ENCODE measurements at places on chromosomes 5 and 9. TPM values are rescaled to one million over a fixed set of nuclear protein-coding genes. Genes with fewer than 3 reads are reported as not detected.

Gene TEX48
- total RNA-seq = not detected

Gene SERINC5
- total RNA-seq = 96.3 TPM

Gene STPG3
- 0.36 TPM for total RNA-seq

Gene NKD2
- not detected for total RNA-seq

Gene THBS4
- 0.29 TPM for total RNA-seq

Gene HSPB3
- total RNA-seq = not detected

Gene TEK
- 8.3 TPM for total RNA-seq

Gene AQP3
- 0.88 TPM for total RNA-seq

Gene PCA3
- total RNA-seq = 0.36 TPM

Gene IFNA2
- not detected for total RNA-seq

Gene AOPEP
- total RNA-seq = 131 TPM

DNA sequence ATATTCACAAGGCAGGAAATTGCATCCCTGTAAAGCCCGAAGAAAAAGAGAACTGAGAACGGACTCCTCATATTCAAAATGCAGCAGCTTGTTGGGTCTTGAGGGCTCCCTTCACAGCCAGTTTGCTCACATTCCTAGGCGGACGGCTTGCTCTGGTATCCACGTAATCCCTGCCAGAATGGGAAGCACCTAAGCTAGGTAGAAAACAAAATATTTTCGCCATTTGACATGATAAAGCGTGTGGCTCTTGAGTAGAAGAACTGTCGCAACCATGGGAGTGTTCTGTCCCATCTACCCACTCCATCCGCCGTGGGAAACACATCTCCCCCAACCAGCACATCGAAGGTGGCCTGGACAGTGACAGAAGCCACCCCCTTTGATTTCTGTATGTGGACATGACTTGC lies 183.1 kb downstream of the GAS1 start:
- no peak overlapping the region for H3K27ac ChIP-seq
- H3K4me1 ChIP-seq = peaks cover 5% of the 10 kb centered on the region
- no peaks in the 10 kb centered on the region for H3K36me3 ChIP-seq
- DNase-seq = no peak

GRCh38 chr5:154761046-154761736 lies 6.0 kb downstream of the LARP1 start:
- no peaks in the 10 kb centered on the region for H3K27me3 ChIP-seq
- peaks cover 39% of the 10 kb centered on the region for H3K4me1 ChIP-seq
- peak; percentile 17 for DNase-seq
- H3K4me3 ChIP-seq = no peak overlapping the region
- H3K36me3 ChIP-seq = no peaks in the 10 kb centered on the region
- H3K27ac ChIP-seq = no peak overlapping the region

GRCh38 chr9:84435902-84436301 lies 95.3 kb upstream of the SLC28A3 start:
- H3K27ac ChIP-seq = no peak overlapping the region
- no peaks in the 10 kb centered on the region for H3K36me3 ChIP-seq
- no peak overlapping the region for H3K4me3 ChIP-seq
- DNase-seq = no peak
- H3K27me3 ChIP-seq = no peaks in the 10 kb centered on the region

GRCh38 chr9:103304797-103305196 lies 309.7 kb downstream of the CYLC2 start:
- no peak for DNase-seq
- H3K4me3 ChIP-seq = no peak overlapping the region
- H3K27ac ChIP-seq = no peak overlapping the region
- H3K4me1 ChIP-seq = no peaks in the 10 kb centered on the region
- no peaks in the 10 kb centered on the region for H3K36me3 ChIP-seq

- H3K36me3 ChIP-seq = no peaks in the 10 kb centered on the region
- no peak for DNase-seq
- no peaks in the 10 kb centered on the region for H3K27me3 ChIP-seq
These were observed 60.7 kb downstream of the NDST1 start for GRCh38 chr5:150568663-150569062.

DNA sequence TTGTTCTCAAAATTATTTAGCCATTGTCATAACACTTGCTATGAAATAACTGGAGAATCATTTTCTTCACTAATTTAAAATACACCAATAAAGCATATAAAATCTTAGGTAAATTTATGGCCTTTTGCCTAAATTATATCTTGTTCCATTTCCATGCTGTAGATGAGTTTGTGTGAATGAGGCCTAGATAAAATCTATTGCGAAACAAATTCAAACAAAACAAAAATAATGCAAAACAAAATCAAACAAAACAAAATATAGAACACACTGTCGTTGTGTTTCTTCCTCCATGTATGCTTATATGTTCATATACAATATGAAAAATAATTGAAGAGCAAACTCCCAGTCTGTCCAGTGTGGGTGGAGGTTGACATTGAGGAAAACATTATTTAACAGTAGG lies 1020.7 kb downstream of the PTPRD start:
- no peaks in the 10 kb centered on the region for H3K36me3 ChIP-seq
- DNase-seq = no peak
- H3K4me3 ChIP-seq = no peak overlapping the region
- H3K27ac ChIP-seq = no peak overlapping the region
- H3K4me1 ChIP-seq = no peaks in the 10 kb centered on the region

DNA sequence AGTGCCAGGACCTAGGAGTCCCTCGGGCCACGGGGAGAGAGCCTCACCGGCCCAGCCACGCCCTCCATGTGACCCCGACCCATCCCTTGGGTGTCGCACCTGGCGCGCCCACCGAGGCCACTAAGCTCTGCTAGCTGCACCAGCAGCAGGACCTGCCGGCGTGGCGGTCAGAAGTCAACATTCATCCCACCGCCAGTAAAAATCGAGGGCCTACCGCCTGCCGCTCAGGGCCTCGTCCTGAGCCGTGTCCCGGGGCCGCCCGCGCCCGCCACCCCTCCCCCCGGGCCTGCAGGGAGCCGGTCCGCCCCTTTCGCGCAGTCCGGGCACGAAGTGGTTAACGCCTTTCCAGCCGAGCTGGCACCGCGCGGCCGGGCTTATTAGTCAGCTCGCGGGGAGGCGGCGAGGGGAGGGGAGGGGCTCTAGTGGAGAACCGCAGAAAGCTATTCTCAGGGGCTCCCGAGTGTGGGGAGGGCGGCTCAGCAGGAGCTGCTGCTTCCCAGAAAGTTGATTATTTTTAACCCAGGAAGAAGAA lies 124.4 kb downstream of the C9orf50 start:
- peak overlapping the region; percentile 77 for H3K4me3 ChIP-seq
- DNase-seq = peak; percentile 98
- peaks cover 36% of the 10 kb centered on the region for H3K4me1 ChIP-seq
- H3K27me3 ChIP-seq = no peaks in the 10 kb centered on the region

DNA sequence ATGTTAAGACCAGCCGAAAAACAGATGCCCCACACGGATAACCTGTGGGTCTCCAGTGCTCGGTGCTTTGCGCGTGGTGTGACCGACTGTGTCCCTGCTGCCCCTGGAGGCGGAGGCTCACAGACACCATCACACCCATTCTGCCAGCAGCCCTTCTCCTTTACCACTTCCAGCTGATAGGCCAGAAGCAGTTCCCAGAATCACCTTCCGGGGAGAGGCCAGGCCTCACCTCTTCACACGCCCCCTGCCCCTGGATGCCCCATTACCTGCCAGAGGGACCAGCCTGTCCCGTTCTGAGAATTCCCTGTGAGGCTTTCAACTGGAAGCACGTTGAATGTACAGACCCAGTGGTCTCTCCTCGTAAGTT lies 21.6 kb upstream of the LRRC14B start:
- H3K27ac ChIP-seq = peak overlapping the region; percentile 95
- no peaks in the 10 kb centered on the region for H3K36me3 ChIP-seq
- no peaks in the 10 kb centered on the region for H3K27me3 ChIP-seq
- H3K4me1 ChIP-seq = peaks cover 22% of the 10 kb centered on the region
- H3K4me3 ChIP-seq = no peak overlapping the region

DNA sequence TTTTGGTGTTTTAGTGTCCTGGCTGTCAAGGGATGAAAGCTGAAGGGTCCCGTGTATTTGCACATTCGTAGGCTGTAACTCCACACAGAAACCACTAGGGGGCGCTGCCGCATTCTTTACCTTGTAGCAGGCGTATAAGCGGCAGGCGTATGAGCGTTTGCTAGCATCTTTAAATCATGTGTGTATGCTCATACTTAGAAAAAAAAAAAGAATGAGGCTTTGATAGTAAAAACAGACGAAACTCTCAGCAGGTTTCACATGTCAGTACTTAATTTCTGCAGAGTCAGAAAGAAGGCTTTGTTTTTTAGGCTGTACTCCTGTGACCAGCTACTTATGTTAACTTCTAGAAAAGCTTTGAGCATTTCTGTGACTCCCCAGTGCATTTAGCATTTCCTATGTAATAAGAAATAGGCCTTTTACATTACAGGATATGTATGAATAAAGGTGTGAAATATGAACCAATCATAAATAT lies 218.8 kb upstream of the ADAMTSL1 start:
- H3K4me1 ChIP-seq = peaks cover 18% of the 10 kb centered on the region
- H3K36me3 ChIP-seq = no peaks in the 10 kb centered on the region
- H3K27me3 ChIP-seq = no peaks in the 10 kb centered on the region
- peak overlapping the region; percentile 35 for H3K27ac ChIP-seq

DNA sequence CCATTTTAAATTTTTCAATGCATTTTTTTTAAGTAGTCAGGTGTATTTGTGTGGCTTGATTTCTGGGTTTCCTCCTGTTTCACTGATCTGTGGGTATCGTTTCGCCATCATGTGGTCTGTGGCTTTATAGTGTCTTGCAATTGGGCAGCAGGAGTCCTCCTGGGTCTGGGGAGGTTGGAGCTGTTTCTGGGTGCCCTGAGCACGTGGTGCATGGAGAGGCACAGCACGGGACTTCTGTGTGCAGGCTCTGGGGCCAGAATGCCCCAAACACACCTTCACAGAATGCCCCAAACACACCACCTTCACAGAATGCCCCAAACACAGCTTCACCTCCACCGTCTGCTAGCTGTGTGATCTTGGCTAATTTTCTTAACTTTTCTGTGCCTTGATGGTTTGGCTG lies 82.6 kb upstream of the COL5A1 start:
- no peaks in the 10 kb centered on the region for H3K36me3 ChIP-seq
- peaks cover 3% of the 10 kb centered on the region for H3K4me1 ChIP-seq
- H3K27me3 ChIP-seq = no peaks in the 10 kb centered on the region

GRCh38 chr9:112011051-112011620 lies 114.5 kb downstream of the UGCG start:
- no peaks in the 10 kb centered on the region for H3K27me3 ChIP-seq
- H3K4me1 ChIP-seq = peaks cover 29% of the 10 kb centered on the region
- H3K36me3 ChIP-seq = no peaks in the 10 kb centered on the region

DNA sequence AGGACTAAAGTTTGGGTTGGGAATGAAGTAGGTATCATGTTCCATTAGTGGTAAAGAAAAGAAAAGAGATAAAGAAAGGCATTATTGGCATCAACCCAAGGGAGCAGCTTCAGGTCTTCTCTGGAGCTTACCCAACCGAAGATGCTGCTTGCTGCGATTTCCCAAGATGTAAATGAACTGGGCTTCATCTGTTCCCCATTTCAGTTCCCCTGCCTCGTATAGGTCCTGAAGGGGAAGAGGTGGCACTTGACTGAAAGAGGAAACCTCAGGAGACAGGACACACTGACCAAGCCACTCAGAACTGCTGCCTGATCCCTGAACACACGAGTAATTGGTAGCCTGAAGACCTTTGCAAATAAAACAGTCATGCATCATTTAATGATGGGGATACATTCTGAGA lies 24.6 kb downstream of the ANXA6 start:
- H3K27me3 ChIP-seq = no peaks in the 10 kb centered on the region
- no peak overlapping the region for H3K27ac ChIP-seq
- H3K4me3 ChIP-seq = no peak overlapping the region
- H3K36me3 ChIP-seq = peaks cover 99% of the 10 kb centered on the region
- DNase-seq = no peak

DNA sequence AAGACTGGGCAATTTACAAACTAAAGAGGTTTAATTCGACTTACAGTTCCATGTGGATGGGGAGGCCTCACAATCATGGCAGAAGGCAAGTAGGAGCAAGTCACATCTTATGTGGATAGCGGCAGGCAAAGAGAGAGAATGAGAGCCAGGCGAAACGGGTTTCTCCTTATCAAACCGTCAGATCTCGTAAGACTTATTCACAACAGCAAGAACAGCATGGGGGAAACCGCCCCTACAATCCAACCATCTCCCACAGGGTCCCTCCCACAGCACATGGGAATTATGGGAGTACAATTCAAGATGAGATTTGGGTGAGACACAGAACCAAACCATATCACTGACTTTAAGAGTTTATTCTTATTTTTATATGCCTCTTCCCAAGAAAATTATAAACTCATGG lies 60.3 kb downstream of the RFK start:
- H3K27me3 ChIP-seq = peaks cover 7% of the 10 kb centered on the region
- H3K36me3 ChIP-seq = no peaks in the 10 kb centered on the region
- no peak for DNase-seq
- no peak overlapping the region for H3K4me3 ChIP-seq
- H3K4me1 ChIP-seq = no peaks in the 10 kb centered on the region

DNA sequence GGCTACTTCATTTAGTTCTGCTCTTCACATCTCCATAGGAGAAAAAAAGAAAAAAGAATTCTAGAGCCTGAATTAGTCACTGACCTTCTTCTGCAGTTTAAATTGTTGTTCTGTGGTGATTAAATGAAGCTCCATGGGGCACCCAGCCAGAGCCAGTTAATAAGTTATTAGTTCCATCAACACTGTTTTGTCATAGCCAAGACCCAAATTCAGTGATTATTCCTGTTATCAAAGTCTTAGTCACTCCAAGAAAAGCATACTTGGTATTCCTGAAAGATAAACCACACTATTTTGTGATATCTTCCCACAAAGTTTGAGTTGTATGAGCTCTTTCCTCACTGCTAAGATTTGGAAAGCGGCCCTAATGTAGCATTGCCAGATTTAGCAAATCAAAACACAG lies 134.8 kb upstream of the RGMB start:
- H3K27ac ChIP-seq = no peak overlapping the region
- no peak for DNase-seq
- peaks cover 23% of the 10 kb centered on the region for H3K4me1 ChIP-seq
- H3K36me3 ChIP-seq = no peaks in the 10 kb centered on the region
- no peak overlapping the region for H3K4me3 ChIP-seq

GRCh38 chr5:75940418-75940817 lies 142.8 kb upstream of the SV2C start:
- no peaks in the 10 kb centered on the region for H3K4me1 ChIP-seq
- no peak overlapping the region for H3K27ac ChIP-seq
- DNase-seq = no peak
- H3K36me3 ChIP-seq = no peaks in the 10 kb centered on the region
- H3K27me3 ChIP-seq = no peaks in the 10 kb centered on the region
- no peak overlapping the region for H3K4me3 ChIP-seq

- no peaks in the 10 kb centered on the region for H3K27me3 ChIP-seq
- no peak overlapping the region for H3K4me3 ChIP-seq
- H3K36me3 ChIP-seq = no peaks in the 10 kb centered on the region
- H3K4me1 ChIP-seq = peaks cover under 1% of the 10 kb centered on the region
These were observed 114.5 kb upstream of the SPRY4 start for GRCh38 chr5:142439207-142439860.

GRCh38 chr5:164000241-164000640 lies 494.8 kb downstream of the MAT2B start:
- H3K4me3 ChIP-seq = no peak overlapping the region
- H3K4me1 ChIP-seq = peaks cover 3% of the 10 kb centered on the region
- no peak for DNase-seq
- H3K27me3 ChIP-seq = no peaks in the 10 kb centered on the region
- H3K36me3 ChIP-seq = no peaks in the 10 kb centered on the region
